ENCODE measurements at places on chromosomes 13 and 19.

DNA sequence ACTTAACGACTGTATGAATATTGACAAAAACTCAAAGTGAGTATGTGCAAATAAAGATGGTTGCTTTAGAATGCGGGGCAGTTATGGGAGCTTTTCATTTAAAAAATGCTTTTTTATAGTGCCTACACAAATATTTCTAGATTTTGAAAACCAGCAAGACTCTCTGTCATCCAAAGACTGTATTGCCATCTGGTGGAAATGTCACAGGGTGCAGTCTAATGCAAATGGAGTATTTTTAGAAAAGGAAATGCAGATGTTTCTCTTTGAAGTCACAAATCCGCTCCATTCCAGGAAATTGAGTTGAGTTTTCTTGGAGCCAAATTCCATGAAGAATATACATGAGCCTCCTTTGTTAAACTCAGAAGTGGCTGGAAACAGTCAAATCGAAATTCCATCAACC lies 2.3 kb upstream of the C1QTNF9B start:
- DNase-seq = peak; percentile 43

GRCh38 chr13:80408270-80408669 lies 67.3 kb upstream of the SPRY2 start:
- DNase-seq = no peak

DNA sequence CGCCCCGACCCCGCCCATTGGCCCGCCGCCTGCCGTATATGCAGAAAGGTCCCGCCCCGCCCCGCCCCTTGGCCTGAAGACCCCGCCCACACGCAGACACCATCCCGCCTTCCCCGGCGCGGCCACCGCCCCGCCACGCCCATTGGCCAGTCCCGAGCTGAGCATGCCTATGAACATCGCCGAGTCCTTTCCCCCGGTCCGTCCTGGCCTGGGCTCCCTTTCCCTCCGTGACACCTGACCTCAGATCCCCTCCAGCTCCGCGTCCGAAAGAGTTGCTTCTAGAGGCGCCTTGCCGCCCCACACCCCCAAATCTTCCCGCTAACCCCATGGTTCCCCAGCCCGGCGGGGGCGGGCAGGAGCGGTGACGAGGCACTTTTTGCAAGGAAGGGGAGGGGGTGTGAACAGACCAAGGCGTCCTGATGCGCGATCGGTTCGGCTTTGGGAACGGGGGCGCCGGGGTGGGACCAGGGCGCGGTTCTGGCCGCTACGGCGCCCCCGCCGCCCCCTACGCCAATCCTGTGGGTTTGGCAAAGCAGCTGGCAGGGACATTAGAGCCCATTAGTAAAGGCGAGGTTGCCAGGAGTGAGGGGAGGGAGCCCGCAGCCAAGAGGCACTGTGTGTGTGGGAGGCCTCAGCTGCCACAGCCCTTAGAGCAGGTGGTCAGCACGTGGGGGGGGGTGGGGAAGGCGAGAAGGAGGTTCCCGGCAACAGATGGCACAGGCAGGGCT lies 406 bp upstream of the NUMBL start:
- peak; percentile 86 for DNase-seq

DNA sequence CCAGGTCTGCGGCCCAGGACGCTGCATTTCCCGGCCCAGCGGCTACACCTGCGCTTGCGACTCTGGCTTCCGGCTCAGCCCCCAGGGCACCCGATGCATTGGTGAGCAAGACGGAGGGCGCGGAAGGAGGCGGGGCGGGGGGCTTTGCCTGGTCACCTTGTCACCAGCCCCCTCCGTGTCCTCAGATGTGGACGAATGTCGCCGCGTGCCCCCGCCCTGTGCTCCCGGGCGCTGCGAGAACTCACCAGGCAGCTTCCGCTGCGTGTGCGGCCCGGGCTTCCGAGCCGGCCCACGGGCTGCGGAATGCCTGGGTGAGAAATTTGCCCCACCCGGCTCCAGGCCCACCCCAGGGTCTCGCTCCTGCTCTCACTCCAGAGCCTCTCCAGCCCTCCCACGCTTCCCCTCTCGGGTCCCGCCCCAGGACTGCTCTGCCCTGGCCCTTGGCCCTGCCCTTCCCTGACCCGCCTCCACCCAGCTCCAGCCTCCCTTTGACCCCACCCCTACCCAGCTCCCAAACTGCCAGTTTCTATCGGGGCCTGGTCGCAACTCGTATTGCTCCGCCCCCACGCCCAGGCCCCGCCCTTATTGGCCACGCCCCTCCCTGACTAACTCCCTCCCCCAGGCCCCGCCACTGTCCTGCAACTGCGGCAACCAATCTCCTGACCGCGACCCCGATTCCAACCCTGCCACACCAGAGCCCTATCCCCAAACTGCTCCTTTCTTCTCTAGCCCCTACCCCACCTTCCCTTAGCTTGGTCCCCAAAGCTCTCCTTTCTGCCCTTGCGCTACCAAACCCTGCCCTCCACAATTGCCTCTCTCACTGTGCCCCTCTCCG lies 8.6 kb downstream of the LTBP4 start:
- DNase-seq = peak; percentile 87

GRCh38 chr13:77952276-77952675 lies 33.6 kb upstream of the EDNRB start:
- no peak for DNase-seq

- DNase-seq = peak; percentile 93
Measured at GRCh38 chr19:36604656-36605100, 435 bp upstream of the ZNF382 start.

GRCh38 chr13:29162638-29163235 lies 342.6 kb downstream of the MTUS2 start:
- DNase-seq = no peak

GRCh38 chr13:102584434-102584833 lies 12.4 kb upstream of the TPP2 start:
- no peak for DNase-seq

GRCh38 chr13:60788156-60788829 lies 391.3 kb downstream of the TDRD3 start:
- no peak for DNase-seq

GRCh38 chr19:1777149-1777548 lies 23.8 kb downstream of the ONECUT3 start:
- DNase-seq = no peak

- no peak for DNase-seq
Measured at GRCh38 chr19:39916236-39916635, 18.2 kb downstream of the FCGBP start.

- DNase-seq = no peak
Measured at GRCh38 chr13:96730676-96731075, 263.6 kb downstream of the OXGR1 start.

DNA sequence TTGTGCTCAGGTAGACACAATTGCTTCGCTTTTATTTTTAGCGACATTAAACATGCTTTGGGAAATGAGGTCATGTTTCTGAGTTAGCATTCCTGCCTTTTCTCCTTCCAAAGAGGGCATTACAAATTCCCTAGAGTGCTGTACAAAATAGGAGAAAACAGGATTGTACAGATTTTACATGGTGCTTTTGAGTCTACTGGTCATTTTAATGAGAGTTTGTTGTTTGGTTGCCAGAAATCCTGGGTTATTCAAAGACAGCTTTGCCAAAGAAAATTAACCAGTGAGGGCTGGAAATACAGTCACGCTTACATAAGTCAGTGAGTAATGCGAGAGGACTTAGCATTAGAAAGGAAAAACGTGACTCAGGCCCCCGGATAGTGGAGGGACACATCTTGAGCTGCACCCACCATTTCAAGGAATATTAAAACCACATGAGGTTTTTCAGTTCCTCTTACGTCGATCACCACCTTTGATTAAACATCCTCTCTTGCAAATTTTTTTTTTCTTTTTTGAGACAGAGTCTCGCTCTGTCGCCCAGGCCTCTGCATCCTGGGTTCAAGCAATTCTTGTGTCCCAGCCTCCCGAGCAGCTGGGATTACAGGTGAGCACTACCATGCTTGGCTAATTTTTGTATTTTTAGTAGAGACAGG lies 55.4 kb downstream of the SACS start:
- DNase-seq = peak; percentile 63

GRCh38 chr13:113057084-113057483 lies 48.5 kb upstream of the F7 start:
- DNase-seq = no peak

DNA sequence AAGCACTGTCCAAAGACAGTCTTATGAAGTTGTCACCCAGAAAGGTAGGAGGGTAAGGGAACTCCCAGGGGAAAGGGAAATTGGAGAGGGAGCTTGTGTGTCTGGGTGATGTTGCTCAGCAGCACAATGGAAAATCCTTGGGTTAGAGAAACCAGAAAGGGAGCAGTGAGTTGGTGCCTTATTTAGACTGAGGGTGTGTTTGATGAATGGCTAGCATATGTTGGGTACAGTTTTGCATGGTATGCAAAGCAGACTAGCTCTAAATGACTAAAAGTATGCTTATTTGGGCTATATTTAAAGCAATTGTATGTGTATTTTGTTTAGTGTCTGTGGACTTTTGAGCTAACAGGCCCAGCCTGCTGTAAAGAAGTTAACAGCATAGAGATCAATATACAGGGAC lies 2884.6 kb upstream of the PCDH20 start:
- no peak for DNase-seq

- no peak for DNase-seq
Measured at GRCh38 chr13:25604106-25604505, 232.3 kb downstream of the ATP8A2 start.

DNA sequence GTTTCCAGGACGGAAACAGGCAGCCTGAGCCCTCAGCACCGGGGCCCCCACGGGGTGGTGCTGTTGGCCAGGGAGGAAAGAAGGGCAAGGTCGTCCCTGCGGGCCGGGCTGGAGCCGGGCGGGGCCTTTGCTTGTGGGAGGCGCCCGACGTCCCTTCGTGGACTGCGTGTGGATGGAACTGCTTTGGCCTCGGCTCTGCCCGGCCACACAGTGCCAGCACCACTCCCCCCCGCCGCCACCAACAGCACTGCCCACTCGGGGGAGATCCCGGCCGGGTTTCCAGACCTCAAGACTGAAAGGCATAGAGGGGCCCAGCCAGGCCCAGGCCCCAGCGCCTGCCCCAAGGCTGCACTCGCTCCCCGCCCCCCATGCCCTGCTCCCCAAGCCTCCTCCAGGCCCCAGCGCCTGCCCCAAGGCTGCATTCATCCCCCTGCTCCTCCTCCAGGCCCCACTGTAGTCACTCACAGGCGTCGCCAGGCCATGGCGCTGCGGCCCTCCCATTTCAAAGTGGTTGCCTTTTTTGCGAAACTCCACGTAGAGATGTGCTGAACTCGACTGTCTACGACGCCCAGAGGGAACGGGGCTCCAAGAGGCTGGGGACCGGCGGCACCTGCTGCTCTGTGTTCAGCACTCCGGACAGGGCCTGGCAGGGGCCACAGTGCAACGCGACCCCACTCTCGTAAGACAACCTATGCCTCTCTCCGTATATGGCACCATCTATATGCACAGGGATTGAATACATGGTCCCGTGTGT lies 22.5 kb downstream of the C13orf46 start:
- peak; percentile 68 for DNase-seq

- DNase-seq = no peak
Measured at GRCh38 chr19:32901504-32902161, 32.1 kb upstream of the SLC7A9 start.

DNA sequence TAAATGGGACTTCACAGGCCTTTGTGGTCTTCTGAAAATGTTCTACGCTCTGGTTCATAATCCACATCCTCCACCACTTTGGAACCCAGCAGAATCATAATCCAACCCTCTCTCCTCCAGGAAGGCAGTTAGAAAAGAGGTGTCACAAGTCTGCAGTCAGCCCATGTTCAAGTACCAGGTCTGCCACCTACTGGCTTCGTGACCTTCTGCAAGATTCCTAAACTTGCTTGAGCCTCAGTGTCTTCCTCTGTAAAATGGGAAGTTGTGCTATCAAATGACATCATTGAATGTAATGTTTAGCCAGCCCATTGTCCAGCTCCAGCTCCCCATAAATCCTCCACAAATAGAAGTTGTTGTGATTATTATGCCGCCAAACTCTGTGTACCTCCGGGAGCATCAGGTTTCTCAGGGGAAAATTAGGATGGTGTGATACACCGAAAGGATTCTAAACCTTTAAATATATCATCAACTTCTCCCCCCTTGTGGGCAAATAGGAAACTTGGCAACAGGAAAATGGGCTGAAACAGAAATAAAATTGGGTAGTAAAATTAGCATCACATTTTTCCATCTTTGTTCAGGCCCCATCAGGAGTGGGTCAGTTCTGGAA lies 109.7 kb downstream of the NUFIP1 start:
- DNase-seq = no peak

GRCh38 chr13:29621051-29621800 lies 25.7 kb upstream of the SLC7A1 start:
- no peak for DNase-seq

DNA sequence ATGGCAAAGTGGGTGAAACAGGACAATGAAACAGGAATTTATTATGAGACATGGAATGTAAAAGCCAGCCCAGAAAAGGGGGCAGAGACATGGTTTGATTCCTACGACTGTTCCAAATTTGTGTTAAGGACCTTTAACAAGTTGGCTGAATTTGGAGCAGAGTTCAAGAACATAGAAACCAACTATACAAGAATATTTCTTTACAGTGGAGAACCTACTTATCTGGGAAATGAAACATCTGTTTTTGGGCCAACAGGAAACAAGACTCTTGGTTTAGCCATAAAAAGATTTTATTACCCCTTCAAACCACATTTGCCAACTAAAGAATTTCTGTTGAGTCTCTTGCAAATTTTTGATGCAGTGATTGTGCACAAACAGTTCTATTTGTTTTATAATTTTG lies 8.6 kb downstream of the CLN5 start:
- no peak for DNase-seq

DNA sequence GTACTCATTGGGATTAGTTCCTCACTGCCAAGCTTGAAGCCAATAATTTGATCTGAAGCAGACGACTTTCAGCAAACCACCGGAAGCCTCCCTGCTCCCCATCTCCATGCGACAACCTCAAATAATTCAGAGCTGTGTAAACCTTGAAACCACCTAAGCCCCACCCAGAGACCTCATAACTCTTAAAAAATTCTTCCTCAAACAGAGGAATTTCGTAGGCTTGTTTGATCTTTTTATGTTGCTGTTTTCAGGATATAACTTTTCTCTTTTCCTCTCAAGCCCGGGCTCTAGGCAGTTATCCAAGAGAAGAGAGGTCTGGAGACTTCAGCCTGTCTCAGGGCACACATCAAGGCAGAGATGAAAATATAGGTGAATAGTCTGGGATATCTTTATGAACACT lies 311.6 kb downstream of the KCNRG start:
- no peak for DNase-seq

DNA sequence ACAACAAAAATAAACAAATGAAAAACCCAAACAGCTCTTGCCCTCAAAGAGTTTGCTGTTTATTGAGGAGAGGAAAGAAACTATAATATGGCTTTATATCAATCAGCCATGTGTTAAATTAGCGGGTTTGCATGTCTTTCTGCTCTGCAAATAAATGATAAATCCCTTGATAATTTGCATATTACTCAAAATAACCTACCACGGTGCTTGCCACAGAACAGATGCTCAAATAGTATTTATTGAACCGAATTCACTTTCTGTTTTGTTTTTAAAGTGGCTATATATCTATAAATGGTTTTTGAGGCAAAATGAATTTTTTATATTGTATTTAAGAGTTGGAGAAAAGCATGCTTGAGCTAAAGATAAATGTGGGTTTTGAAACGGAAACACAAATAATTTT lies 428.1 kb downstream of the ITGBL1 start:
- no peak for DNase-seq

GRCh38 chr13:32587811-32588170 lies 1.5 kb downstream of the PDS5B start:
- DNase-seq = no peak
